Stimulated activated CD4-positive, alpha-beta T cell treated with anti-CD3 and anti-CD28 coated beads, Interleukin-15, amount 100 ng/mL, for 24 hours (primary cell): ENCODE measurements at places on chromosomes 6 and 20.

DNA sequence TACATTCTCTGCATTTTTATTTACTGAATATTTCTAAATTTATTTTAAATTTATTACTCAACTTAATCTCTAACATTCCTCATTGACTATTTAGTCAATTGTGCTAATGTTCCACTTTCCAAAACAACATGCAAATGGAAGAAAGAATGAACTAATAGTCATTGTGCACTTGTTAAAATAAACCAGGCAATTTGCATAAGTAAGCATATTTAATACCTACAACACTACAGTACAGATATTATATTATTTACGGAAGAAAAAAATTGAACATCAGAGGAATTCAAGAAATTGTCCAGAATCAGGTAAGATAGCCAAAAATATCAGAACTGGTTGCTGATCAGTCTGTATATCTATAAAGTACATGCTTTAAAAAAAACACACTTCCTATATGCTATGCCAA is 320.5 kb downstream of the CENPW start:
- no peak for DNase-seq

DNA sequence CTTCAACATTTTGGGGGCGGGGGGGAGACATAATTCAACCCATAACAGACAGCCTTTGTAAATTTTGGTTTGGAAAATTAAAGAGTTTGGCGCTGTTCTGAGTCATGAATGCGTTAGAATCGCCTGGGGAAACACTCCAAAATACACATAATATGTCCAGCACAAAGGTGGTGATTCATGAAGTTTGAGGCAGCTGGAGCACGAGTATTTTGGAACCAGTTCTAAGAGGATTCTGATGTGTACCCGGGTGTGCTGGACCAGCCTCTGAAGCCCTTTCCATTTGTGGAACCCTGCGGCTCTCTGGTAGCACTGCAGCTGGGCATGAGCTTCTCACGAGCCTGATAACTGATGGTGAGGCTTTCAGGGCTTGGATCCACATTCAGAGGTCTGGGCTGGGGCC is 4.7 kb downstream of the GMPR start:
- DNase-seq = no peak

DNA sequence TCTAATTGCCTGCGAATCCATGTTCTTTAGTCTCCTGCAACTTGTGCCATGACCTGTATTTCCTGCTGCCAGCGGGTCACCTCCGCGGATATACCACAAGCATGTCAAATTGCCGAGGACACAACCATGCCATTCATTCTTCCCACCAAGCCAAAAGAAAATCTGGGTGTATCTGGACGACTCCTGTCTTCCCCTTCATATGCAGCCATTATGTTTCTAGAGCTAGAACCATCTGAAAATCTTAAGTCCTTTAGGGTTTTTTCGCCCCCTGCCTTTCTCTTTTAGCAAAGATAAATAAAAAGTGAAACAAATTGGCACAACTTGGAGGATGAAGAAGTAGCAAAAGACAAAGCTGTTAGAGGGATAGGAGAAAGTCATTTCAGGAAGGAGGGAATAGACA is 242.6 kb downstream of the ARID1B start:
- no peak for DNase-seq

DNA sequence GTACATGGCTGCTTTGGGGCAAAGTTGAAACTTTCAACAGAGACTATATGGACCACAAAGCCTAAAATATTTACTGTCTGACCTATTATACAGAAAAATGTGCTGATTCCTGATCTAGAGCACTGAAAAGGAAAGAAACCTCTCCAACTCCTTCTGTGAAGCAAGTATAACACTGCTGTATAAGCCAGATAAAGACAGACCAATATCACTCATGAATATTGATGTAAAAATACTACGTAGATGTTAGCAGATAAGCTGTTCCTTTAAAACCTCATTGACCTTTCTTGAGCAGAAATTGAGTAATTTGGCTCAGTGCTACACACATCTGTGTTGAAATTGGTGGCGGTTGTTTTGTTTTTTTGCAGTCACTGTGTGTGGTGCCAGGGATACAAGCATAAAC is 69.9 kb upstream of the HDAC2 start:
- no peak for DNase-seq

DNA sequence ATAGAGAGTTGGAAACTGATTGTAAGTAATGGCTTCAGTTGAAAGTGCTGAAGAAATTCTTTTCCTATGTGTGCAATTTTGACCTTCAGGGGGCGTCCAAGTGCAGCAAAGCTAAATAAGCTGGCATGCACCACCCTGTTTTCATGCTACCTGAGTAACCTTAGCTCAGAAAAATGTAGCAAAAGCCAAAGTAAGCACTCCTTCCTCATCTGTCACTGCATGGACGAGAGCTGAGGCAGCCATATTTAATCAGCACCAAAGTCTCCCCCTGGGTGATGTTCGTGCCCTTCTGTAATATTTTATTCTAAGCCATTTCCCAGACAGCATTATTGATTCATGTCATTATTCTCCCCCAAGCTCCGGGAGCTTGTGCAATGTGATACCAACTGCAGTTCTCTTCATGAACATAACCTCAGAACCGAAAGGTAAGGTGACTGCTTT is 123.1 kb downstream of the RPS12 start:
- DNase-seq = peak; percentile 37

- no peak for DNase-seq
Measured at GRCh38 chr20:35299780-35300179, 7.6 kb upstream of the FAM83C start.

- DNase-seq = no peak
Measured at GRCh38 chr6:12022481-12022880, 10.4 kb downstream of the HIVEP1 start.

DNA sequence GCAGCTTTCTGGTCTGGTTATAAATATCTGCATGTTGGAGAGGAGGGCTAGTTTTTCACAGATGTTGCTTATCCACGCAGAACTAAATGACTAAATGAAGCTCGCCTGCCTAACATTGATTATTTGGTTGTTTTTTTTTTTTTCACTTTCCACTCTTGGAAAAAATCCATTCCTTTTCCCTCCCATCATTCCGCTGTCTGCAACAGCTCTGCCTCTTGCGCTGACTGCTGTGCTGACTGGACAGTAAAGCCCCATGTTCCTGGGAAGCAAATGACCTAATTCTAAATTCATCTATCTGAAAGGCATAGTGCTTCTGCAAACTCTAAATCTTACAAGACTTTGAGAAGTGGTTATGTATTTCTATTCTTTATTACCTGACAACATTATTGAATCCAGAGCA is 255.5 kb upstream of the PLN start:
- DNase-seq = no peak

DNA sequence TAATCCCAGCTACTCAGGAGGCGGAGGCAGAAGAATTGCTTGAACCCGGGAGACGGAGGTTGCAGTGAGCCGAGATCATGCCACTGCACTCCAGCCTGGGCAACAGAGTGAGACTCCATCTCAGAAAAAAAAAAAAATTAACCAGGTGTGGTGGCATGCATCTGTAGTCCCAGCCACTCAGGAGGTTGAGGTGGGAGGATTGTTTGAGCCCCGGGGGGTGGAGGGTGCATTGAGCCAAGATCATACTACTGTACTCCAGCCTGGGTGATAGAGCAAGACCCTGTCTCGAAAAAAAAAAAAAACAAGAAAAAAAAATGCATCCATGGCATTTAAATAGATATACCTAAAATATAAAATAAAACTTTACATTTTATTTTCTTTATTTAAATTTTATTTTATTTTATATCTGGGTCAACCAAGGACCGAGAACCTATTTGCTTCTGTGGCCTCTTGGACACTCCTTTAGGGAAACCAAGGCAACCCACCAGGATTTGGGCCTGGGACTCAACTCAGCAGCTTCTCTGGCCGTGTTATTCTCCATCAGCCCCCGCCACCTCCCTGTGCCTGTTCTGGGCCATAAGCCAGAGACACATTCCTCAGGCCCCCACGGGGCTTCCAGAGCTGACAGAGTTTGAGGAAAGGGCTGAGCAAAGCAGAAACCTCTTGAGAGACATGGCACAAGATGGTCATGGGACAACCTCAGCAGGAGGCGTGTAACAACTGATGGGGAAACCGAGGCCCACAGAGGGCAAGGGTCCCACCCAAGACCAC is 6.2 kb downstream of the SNTA1 start:
- no peak for DNase-seq

- no peak for DNase-seq
Measured at GRCh38 chr6:15108383-15108715, 137.5 kb upstream of the JARID2 start.

GRCh38 chr20:8212286-8212685 is 80.2 kb downstream of the PLCB1 start:
- no peak for DNase-seq

DNA sequence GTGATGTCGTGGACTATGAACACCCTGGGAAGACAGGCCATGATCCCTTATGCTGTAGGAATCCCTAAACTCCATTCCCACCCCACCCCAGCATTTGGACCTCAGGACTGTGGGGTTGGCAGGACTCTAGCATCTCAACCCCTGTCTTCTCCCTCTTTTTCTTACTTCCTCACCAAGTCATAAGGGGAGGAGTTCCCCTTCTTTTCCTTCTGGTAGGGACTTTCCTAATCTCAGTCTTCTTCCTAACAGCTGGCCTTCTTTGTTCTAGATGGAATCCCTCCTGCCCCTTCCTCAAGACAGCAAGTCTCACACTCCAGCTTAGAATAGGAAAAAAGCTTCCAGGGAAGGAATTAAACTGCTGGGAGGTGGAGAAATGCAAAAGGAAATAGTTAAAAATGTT is 2.3 kb upstream of the SIRPB2 start:
- no peak for DNase-seq

DNA sequence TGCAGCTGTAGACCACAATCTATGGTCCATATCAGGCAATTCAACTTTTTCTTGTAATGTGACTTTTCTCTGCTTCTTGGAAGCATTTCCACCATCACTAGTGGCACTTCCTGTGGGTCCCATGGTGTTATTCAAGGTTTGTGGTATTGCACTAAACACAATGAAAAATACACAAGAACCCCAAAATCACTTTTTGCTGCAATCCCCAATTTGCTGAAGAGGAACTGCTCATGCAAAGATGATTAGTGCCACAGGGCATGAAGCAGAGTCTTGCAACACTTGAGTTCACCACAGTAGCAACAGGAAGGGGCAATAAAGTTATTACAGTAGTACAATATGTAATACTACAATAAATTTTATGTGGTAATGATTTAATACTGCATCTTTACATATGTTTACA is 16.8 kb upstream of the TAAR1 start:
- DNase-seq = no peak

GRCh38 chr6:85418059-85418458 is 31.8 kb upstream of the NT5E start:
- no peak for DNase-seq
